Mesenchymal stem cell (in vitro differentiated cells and primary cell): ENCODE measurements at places on chromosomes 7 and 10.

DNA sequence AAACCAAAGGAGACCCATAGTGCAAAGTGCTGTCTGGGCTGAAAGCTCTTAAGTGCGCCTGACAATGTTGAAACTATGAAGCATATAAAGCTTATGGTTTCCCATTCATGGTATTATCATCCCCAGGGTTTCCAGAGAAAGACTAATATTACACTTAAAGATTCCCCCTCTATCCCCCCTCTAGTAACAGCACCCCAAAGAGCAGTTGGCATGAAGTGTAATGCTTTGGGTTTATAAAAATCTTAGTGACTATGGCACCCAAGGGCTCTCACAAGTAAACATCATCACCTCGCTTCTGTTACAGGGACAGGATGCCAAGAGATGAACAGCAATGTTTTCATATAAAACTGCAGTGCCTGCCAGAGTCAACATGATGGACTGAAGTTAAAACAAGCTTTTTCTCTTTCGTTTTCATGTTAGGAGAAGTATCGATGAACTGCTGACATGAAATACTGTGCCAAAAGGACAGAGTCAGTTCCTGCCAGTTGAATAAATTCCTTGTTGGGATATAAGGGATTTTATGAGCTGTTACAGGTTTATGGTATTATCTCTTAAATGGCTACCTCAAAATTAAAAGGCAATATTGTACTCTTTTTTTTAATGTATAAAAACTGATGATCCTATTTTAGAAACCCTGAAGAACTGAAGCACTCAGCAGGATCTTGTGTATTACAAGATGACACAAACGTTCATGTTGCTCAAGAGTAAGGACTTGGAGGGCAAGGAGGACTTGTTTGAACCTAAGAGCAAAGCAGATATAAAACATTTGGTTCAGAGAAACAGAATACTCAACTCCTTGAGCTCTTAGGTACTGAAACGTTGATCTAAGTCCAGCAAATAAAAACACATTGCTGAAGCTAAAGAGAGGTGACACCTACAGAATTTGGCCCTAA, 203.7 kb upstream of the IMMP2L start:
- no peak overlapping the region for H3K27ac ChIP-seq
- no peaks in the 10 kb centered on the region for H3K4me1 ChIP-seq
- peak overlapping the region; percentile 25 for H3K4me3 ChIP-seq
- no peaks in the 10 kb centered on the region for H3K27me3 ChIP-seq

- H3K27me3 ChIP-seq, result peaks cover 36% of the 10 kb centered on the region
- DNase-seq, result no peak
- no peaks in the 10 kb centered on the region for H3K36me3 ChIP-seq
- no peak overlapping the region for H3K27ac ChIP-seq
These were observed 18.9 kb upstream of the TMEM273 start for GRCh38 chr10:49207113-49207512.

DNA sequence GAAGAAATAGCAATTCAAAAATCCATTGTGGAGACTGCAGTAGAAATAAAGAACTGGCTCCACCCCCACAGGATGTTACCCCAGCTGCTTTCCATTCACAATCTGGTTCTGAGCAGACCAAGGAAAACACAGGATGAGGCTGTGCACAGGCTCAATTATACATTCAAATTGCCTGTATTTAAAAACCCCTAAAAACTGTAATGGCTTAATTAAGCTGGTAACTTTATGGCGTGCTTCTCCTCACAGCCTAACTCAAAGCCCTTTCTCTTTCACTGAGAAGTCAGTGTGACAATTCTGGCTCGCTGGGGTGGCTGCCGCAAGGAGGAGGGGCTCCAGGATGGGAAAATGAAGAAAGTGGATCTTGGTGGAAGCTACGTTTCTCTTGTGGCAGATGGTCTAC, 1191.1 kb downstream of the SORCS1 start:
- no peak overlapping the region for H3K27ac ChIP-seq
- no peaks in the 10 kb centered on the region for H3K36me3 ChIP-seq
- no peaks in the 10 kb centered on the region for H3K27me3 ChIP-seq
- H3K4me3 ChIP-seq, result no peak overlapping the region

GRCh38 chr10:44552726-44553125, 167.8 kb upstream of the CXCL12 start:
- no peaks in the 10 kb centered on the region for H3K4me1 ChIP-seq
- H3K36me3 ChIP-seq, result no peaks in the 10 kb centered on the region
- no peak overlapping the region for H3K4me3 ChIP-seq
- H3K27me3 ChIP-seq, result no peaks in the 10 kb centered on the region

DNA sequence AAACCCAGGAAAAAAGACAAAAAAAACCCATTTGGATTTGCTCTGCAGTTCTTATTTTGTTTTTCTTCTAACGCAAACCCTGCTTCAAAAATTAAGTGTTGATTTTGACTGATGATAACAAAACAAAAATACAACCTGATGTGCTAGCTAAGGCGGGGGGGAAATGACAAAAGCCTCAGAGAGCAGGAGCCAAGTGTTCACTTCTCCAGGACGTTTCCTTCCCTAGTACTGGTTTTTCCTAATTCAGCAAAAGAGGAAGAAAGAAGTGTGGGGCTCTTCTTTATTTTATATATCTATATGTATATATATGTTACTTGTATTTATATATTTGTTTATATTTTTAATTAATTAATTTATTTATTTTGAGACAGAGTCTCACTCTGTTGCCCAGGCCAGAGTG, 28.0 kb downstream of the SNX10 start:
- H3K4me3 ChIP-seq, result no peak overlapping the region
- H3K4me1 ChIP-seq, result peaks cover 2% of the 10 kb centered on the region
- H3K36me3 ChIP-seq, result no peaks in the 10 kb centered on the region
- no peaks in the 10 kb centered on the region for H3K27me3 ChIP-seq
- no peak for DNase-seq
- H3K27ac ChIP-seq, result no peak overlapping the region

GRCh38 chr10:35231646-35232045, 104.7 kb upstream of the CCNY start:
- H3K4me1 ChIP-seq, result peaks cover 5% of the 10 kb centered on the region
- H3K4me3 ChIP-seq, result no peak overlapping the region
- no peak for DNase-seq
- no peaks in the 10 kb centered on the region for H3K36me3 ChIP-seq
- H3K27me3 ChIP-seq, result no peaks in the 10 kb centered on the region
- H3K27ac ChIP-seq, result no peak overlapping the region

GRCh38 chr7:16421333-16422102, at the start of gene CRPPA:
TSS of gene CRPPA (minus strand) at chr7:16421538. CDS start at chr7:16421322, 216 bp downstream.
- no peaks in the 10 kb centered on the region for H3K36me3 ChIP-seq
- peak; percentile 52 for DNase-seq

GRCh38 chr10:112634096-112634830, 187.2 kb downstream of the VTI1A start:
- no peaks in the 10 kb centered on the region for H3K4me1 ChIP-seq
- DNase-seq, result peak; percentile 62
- no peaks in the 10 kb centered on the region for H3K27me3 ChIP-seq
- H3K27ac ChIP-seq, result no peak overlapping the region
- H3K36me3 ChIP-seq, result no peaks in the 10 kb centered on the region

- H3K27me3 ChIP-seq, result no peaks in the 10 kb centered on the region
- no peaks in the 10 kb centered on the region for H3K4me1 ChIP-seq
- no peaks in the 10 kb centered on the region for H3K36me3 ChIP-seq
- H3K4me3 ChIP-seq, result no peak overlapping the region
- DNase-seq, result no peak
These were observed 761.7 kb downstream of the GRID1 start for GRCh38 chr10:85604884-85605283.

GRCh38 chr10:124213471-124213870, 120.1 kb upstream of the CHST15 start:
- H3K4me3 ChIP-seq, result no peak overlapping the region
- peaks cover 44% of the 10 kb centered on the region for H3K27me3 ChIP-seq
- peak overlapping the region; percentile 0 for H3K27ac ChIP-seq
- no peaks in the 10 kb centered on the region for H3K36me3 ChIP-seq

DNA sequence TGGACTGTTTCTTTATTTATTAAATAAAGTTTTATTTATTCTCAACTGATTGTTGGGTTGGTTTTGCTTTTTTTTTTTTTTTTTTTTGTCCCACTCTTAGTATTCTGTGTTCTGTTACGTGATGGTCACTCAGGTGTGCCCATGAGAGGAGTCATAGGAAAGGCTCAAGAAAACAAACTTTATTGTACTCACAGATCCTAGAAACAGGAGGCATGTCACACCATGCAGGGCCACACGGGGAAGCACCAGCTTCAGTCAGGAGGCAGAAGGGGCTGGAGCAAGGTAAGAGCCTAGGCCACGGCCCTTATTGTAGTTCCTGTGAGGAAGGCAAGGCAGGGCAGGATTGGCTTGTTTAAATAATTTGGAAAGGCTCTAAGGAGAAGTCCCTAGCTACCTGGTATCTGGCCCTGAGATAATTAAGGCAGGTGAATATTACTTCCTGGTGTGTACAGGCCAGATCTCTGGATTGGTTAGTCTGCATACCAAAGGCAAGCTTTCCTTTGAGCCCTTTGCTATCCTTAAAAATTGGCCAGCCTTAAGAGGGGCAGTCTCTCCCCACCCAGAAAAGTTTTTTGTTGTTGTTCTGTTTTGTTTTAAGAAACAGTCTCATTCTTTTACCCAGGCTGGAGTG, 8.3 kb downstream of the ATOH7 start:
- no peaks in the 10 kb centered on the region for H3K36me3 ChIP-seq
- H3K4me3 ChIP-seq, result no peak overlapping the region
- H3K27me3 ChIP-seq, result no peaks in the 10 kb centered on the region
- no peak for DNase-seq

- H3K4me1 ChIP-seq, result peaks cover 3% of the 10 kb centered on the region
- H3K36me3 ChIP-seq, result no peaks in the 10 kb centered on the region
- H3K27ac ChIP-seq, result no peak overlapping the region
- no peak for DNase-seq
- H3K27me3 ChIP-seq, result no peaks in the 10 kb centered on the region
These were observed 314.4 kb upstream of the MKI67 start for GRCh38 chr10:128440513-128441160.

- no peaks in the 10 kb centered on the region for H3K27me3 ChIP-seq
- no peak overlapping the region for H3K27ac ChIP-seq
- H3K4me1 ChIP-seq, result peaks cover 32% of the 10 kb centered on the region
- H3K36me3 ChIP-seq, result peaks cover 22% of the 10 kb centered on the region
These were observed 816 bp downstream of the PSMG3 start for GRCh38 chr7:1569016-1569415.

DNA sequence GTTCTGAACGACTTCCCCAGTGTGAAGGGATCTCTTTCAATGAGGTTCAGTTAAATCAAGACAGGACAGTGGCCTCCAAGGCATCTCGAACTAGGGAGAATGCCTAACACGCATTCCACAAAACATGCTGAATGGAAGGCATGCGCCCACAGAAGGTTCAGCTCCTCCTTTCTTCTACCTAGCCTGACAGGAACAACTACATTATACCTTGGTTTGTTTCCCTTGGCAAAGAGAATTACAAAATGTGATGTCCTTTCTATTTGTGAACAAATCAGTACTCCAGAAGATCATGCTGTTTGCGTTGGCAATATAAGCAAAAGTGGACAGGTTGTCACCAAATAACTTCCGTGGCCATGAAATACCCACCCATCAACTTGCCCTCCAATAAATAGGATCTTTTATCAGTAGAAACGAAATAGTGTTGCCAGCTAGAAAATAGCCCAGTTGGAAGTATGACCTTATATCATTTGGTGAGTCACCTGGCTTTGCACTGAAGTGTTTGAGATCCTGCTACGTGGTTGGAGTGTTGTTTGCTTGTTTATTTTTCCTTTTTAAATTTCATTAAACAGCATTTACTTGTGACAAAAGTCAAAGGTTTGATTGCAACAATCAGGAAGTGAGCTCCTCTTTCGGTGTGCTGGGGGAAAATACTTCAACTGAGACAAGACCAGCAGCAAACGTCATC, 117.0 kb upstream of the FAM204A start:
- H3K4me1 ChIP-seq, result no peaks in the 10 kb centered on the region
- H3K27me3 ChIP-seq, result peaks cover 16% of the 10 kb centered on the region
- no peak overlapping the region for H3K27ac ChIP-seq
- DNase-seq, result no peak
- peak overlapping the region; percentile 47 for H3K4me3 ChIP-seq

GRCh38 chr7:55502124-55502857, 70.0 kb downstream of the VOPP1 start:
- no peaks in the 10 kb centered on the region for H3K27me3 ChIP-seq
- no peak for DNase-seq
- peaks cover 25% of the 10 kb centered on the region for H3K36me3 ChIP-seq
- H3K4me1 ChIP-seq, result peaks cover 10% of the 10 kb centered on the region
- no peak overlapping the region for H3K27ac ChIP-seq

DNA sequence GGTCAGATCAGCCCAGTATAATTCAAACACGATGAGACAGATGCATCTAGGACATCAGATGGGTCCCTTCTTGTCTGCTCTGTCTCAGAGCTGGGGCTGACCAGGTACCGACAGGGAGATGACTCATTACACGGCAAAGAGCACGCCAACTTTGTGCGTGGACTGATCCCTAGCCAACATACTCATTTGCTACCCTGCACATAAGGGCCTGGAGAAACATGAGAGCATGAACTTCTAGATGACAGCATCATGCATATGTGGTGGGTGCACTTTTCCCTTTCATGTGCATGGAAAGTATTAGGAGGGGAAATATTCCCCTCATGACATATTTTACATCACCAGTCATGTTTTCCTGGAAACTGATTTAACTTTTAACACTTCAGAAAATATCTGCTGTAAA, 35.1 kb upstream of the NPVF start:
- DNase-seq, result no peak
- no peaks in the 10 kb centered on the region for H3K36me3 ChIP-seq
- H3K27me3 ChIP-seq, result peaks cover 3% of the 10 kb centered on the region
- H3K27ac ChIP-seq, result no peak overlapping the region

DNA sequence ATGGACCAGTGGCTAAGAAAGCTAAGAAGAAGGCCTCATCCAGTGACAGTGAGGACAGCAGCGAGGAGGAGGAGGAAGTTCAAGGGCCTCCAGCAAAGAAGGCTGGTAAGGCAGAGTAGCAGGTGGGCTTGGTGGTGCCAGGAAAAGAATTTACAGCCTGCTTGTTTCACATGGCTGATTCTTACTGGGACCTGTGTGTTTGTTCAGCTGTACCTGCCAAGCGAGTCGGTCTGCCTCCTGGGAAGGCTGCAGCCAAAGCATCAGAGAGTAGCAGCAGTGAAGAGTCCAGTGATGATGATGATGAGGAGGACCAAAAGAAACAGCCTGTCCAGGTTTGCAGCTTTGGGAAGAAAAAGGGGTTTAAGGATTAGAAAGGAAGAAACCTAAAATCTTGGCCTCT, 5.0 kb downstream of the NOLC1 start:
- peak overlapping the region; percentile 1 for H3K27ac ChIP-seq
- peaks cover 9% of the 10 kb centered on the region for H3K4me1 ChIP-seq
- H3K4me3 ChIP-seq, result no peak overlapping the region
- DNase-seq, result no peak

- no peak overlapping the region for H3K4me3 ChIP-seq
- no peaks in the 10 kb centered on the region for H3K4me1 ChIP-seq
These were observed 386.7 kb upstream of the LRRN3 start for GRCh38 chr7:110704225-110704624.

- no peaks in the 10 kb centered on the region for H3K27me3 ChIP-seq
- DNase-seq, result no peak
- no peaks in the 10 kb centered on the region for H3K4me1 ChIP-seq
- H3K27ac ChIP-seq, result no peak overlapping the region
- H3K4me3 ChIP-seq, result no peak overlapping the region
- H3K36me3 ChIP-seq, result no peaks in the 10 kb centered on the region
These were observed 26.8 kb upstream of the SORCS3 start for GRCh38 chr10:104614245-104614831.
